ENCODE measurements at places on chromosomes 16 and 17.

- DNase-seq = no peak
These were observed 86.9 kb downstream of the RBBP6 start for GRCh38 chr16:24626256-24626655.

- no peak for DNase-seq
These were observed 258.7 kb downstream of the MRTFB start for GRCh38 chr16:14329727-14330350.

GRCh38 chr16:83458612-83459011, 349.2 kb upstream of the HSBP1 start:
- peak; percentile 51 for DNase-seq

DNA sequence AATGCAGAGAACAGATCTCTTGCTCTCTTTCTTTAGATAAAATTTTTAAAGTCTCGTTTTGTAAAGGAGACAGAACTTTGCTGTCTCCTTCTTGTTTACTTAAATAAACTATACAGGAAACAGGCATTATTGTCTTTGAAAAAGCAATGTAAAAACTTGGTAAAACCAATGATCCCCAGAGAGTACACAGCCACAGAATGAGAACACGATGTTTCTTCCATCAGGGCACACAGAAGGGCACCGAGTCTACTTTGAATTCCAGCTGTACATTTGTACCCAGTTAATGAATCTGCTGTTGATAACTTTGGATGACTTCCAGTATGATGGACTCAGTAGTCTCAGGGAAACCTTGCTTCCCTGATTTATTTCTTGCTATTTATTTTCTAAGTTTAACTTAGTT, 8.1 kb upstream of the TMEM100 start:
- DNase-seq = no peak

- DNase-seq = peak; percentile 82
These were observed 58.0 kb downstream of the PITPNC1 start for GRCh38 chr17:67435122-67435521.

All from activated CD4-positive, alpha-beta T cell treated with anti-CD3 and anti-CD28 coated beads, Interleukin-2, amount 50 U/mL, for 16 hours (primary cell).